OCI-M1 (cell line): ENCODE measurements at places on chromosomes 13 and 19.

DNA sequence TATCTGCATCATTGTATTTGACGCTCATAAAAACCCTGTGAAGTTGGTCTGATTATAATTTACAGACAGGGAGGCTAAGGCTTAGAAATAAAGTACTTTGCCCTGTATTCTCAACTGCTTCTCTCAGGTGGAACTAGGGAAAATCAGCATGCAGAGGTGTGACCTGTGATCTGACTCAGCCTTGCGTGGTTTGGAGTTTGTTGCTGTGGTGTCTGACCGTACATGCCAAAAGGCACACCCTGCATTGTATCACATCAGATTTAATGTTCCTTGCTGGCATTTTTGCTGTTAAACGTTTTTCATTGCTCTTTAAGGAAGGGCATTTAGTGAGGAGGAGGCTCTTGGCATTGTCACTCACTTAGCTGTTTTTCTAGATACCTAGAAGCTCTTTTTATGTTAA lies 58.8 kb upstream of the C1QTNF9B start:
- DNase-seq, result no peak

GRCh38 chr19:5948752-5949564 lies 29.0 kb downstream of the RANBP3 start:
- DNase-seq, result no peak

- no peak for DNase-seq
Observed at GRCh38 chr13:99281811-99282263, 23.7 kb upstream of the GPR18 start.

GRCh38 chr19:30666301-30666803 lies 294.2 kb downstream of the ZNF536 start:
- peak; percentile 61 for DNase-seq

- no peak for DNase-seq
Observed at GRCh38 chr19:6393983-6394412, 1.0 kb upstream of the GTF2F1 start.

DNA sequence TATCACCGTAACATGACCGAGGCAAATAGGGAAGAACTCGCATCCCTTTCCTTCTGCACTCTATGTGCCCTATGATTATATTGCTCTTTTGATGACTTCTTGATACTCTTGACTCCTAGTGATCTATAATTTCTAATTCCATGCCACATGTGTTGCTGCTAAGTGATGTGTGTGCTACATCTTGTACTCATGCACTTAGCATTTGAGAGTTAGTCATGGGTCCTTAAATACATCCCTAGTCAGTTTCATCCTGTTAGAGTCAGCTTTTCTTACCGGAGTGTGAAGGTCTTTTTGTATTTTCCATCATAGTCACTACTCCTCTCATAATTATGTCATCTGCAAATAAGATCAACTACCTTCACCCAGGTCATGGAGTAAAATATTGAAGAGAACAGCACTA lies 30.2 kb downstream of the RXFP2 start:
- no peak for DNase-seq

DNA sequence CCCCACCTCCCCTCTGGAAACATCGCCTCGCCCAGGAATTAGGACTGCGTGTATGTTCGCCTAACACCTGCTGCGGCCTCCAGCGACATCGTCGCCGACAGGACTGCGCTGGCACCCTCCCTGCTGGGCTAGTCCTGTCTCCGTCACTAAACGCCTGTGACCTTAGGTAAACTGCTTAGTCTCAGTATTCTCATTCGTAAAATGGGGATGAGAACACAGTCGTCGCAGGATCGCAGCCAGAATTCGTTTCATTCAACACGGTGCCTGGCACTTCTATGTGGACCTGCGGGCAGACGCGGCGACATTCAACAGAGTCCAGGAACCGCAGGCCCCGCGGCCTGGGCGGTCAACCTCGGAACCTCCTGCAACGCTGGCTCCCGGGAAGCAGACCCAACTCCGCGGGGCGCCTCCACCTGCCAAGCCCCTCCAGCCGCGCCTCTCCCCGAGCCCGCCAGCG lies 485 bp downstream of the CRYL1 start:
- no peak for DNase-seq
